Temporal lobe (tissue), 4 donors: ENCODE measurements at places on chromosomes 4 and X. TPM values are rescaled to one million over a fixed set of nuclear protein-coding genes. Genes with fewer than 3 reads are reported as not detected.

The MGAT4D gene
- total RNA-seq: not detected

The LGI2 gene
- total RNA-seq: 0.98 TPM

The DRD5 gene
- total RNA-seq: 0.74 TPM

The TMEM150C gene
- total RNA-seq: 66.9 TPM

The MGARP gene
- 0.49 TPM for total RNA-seq

The HSFX4 gene
- total RNA-seq: not detected

The EOLA2 gene
- 13.5 TPM for total RNA-seq

The GBA3 gene
- under 0.01 TPM for total RNA-seq

The SEPSECS gene
- 8.4 TPM for total RNA-seq

The AFF2 gene
- 144 TPM for total RNA-seq

The PAK3 gene
- total RNA-seq: 85.8 TPM

The GPRASP2 gene
- total RNA-seq: 77.2 TPM
